ENCODE measurements at places on chromosomes 13 and 19.

- DNase-seq = no peak
Observed at GRCh38 chr13:83761631-83762030, 120.6 kb downstream of the SLITRK1 start.

DNA sequence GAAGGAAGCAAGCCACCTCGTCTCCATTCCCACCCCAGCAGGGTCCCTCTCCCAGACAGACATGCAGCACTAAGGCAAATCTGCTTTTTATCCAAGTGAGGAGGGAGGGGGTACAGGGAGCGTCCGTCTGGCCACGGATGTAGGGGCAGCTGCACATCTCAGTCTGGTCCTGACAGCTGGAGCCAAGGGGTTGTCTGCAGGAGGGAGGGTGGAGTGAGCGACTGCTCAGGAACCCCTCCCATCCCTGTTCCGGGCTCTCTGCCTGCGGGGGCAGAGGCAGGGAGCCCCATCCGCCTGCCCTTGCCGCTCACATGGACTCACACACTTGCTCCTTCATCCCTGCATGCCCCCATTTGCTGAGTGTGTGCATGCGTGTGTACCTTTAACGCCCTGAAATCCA lies 2.5 kb downstream of the TMEM190 start:
- no peak for DNase-seq

GRCh38 chr13:68380041-68380973 lies 1150.2 kb upstream of the PCDH9 start:
- no peak for DNase-seq

DNA sequence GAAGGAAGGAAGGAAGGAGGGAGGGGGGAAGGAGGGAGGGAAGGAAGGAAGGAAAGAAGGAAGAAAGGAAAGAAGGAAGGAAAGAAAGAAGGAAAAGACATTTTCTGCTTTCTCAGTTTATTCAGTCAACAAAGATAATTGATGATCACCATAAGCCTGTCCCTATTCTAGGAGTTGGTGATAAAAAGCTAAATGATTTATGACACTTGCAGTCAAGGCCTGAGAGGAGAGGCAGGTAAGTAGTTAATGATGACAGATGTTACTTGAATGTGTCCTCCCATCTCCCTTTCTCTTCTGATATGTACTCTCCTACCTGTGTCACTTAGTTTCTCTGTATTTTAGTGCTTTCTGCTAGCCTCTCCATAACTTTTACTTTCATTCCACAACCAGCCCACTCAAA lies 141.3 kb downstream of the SLITRK6 start:
- DNase-seq = no peak

GRCh38 chr13:51935326-51936171 lies 73.8 kb downstream of the CCDC70 start:
- DNase-seq = no peak

DNA sequence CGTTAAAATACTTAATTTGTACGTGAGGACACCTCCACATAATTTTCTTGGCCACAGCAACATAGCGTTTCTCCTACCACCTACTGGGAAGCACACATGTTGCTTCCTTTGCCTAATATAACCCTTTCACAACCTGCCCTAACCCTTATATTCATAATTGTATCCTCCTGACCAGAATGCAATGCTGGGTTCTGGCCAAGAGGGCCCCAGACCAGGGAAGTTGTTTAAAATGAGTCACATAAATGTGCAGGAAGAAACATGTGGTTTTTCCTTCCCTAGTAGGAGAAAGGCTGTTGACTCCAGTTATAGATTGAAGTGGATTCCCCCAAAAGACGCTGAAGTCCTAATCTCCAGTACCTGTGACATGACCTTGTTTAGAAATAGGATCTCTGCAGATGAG lies 187.3 kb downstream of the NUFIP1 start:
- DNase-seq = peak; percentile 68

GRCh38 chr19:19276386-19276785 lies 3.3 kb upstream of the TM6SF2 start:
- DNase-seq = no peak

GRCh38 chr13:33793726-33794125 lies 24.2 kb upstream of the RFC3 start:
- no peak for DNase-seq

DNA sequence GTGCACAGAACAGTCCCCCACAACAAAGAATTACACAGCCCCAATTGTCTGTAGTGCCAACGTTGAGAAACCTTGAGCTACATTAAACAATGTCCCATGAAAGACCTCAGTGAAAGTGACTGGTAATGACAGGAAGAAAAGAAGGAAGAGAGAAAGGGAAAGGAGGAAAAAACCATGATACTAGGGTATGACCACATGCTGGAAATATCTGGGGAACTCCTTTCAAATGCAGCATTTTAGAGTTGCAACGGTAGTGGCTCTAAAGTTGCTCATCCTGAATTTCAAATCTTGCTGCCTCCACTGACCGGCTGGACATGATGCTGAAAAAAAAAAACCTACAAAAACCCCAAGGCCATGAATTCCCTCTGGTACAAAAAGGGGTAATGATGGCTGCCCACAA lies 26.5 kb downstream of the FPR3 start:
- DNase-seq = no peak

- peak; percentile 16 for DNase-seq
Observed at GRCh38 chr13:27476943-27477703, 26.8 kb upstream of the MTIF3 start.

DNA sequence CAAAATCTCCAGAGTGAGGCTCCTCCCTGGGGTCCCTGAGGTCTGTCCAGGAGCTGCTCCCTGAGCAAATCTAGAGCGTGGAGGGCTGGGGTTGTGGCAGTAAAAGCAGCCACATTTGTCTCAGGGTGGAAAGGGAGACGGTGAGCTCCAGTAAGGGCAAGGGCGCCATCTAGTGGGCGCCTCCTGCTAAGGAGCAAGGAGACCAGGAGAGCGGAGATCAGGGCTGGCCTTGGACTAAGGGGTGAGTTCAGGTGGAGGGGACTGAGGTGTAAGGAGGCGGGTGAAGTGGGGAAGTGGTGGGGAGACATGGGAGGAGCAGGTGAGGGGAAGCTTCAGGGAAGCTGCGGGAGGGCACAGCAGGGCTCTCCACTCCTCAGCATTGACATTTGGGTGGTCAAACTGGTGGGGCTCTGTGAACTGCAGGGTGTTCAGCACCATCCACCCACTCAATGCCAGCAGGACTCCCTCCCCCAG lies 5.3 kb upstream of the CEACAM21 start:
- DNase-seq = peak; percentile 30

DNA sequence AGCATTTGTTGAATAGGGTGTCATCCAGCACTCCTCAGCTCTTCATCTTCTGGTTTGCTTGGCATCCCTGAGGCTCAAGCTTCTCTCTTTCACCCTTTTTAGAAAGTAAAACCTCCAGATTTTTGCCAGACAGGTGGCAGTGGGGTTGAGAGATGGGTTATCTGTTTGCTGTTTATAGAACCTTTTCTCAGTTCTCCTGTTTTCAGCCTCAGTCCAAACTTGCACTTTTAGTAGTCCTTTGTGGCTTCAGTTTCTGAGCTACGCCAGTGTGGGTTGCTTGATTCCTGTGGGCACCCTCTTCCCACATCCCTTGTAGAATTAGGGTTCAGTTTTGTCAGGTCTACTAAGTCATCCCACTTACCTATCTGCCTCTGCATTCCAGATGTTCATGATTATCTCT lies 147.9 kb downstream of the PAN3 start:
- DNase-seq = no peak

GRCh38 chr13:47723898-47724297 lies 277.2 kb downstream of the SUCLA2 start:
- DNase-seq = no peak

GRCh38 chr19:1067341-1067957 lies 482 bp downstream of the ARHGAP45 start:
- DNase-seq = no peak

GRCh38 chr13:113804703-113805430 lies 45.8 kb downstream of the TMEM255B start:
- no peak for DNase-seq

GRCh38 chr19:1770866-1771576 lies 17.7 kb downstream of the ONECUT3 start:
- no peak for DNase-seq

GRCh38 chr19:41357746-41358145 lies 4.0 kb upstream of the TGFB1 start:
- DNase-seq = no peak

- peak; percentile 26 for DNase-seq
Observed at GRCh38 chr13:89982407-89983095, 1364.9 kb upstream of the MIR17HG start.
